Activated CD8-positive, alpha-beta memory T cell treated with anti-CD3 and anti-CD28 coated beads for 24 hours (primary cell): ENCODE measurements at places on chromosomes 5 and 9.

DNA sequence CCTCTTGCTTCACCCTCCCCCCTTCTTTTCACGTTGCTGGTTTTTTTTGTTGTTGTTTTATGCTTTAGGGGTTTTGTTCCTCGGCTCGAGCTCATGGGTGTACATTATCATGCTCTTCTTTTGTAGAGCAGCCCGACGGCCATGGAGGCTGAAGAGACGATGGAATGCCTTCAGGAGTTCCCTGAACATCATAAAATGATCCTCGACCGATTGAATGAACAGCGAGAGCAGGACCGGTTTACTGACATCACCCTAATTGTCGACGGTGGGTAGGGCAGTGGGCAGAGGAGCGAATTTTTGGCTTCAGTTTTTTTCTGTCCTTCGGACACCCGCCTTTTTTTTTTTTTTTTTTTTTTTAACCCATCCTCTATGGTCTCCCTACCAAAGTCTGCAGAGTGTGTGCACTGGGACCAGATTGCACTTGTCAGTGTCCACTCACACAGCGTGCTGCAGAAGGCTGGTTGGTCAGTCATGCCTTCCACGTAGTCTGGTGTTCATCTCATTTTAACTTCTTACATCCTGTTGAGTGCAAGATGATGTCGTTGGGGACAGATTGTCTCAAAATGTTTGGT, 1.3 kb downstream of the ZNF131 start:
- DNase-seq: no peak

GRCh38 chr5:154947778-154948177, 6.9 kb downstream of the MRPL22 start:
- DNase-seq: no peak

- no peak for DNase-seq
Measured at GRCh38 chr5:137262818-137263217, 236.3 kb downstream of the SPOCK1 start.

DNA sequence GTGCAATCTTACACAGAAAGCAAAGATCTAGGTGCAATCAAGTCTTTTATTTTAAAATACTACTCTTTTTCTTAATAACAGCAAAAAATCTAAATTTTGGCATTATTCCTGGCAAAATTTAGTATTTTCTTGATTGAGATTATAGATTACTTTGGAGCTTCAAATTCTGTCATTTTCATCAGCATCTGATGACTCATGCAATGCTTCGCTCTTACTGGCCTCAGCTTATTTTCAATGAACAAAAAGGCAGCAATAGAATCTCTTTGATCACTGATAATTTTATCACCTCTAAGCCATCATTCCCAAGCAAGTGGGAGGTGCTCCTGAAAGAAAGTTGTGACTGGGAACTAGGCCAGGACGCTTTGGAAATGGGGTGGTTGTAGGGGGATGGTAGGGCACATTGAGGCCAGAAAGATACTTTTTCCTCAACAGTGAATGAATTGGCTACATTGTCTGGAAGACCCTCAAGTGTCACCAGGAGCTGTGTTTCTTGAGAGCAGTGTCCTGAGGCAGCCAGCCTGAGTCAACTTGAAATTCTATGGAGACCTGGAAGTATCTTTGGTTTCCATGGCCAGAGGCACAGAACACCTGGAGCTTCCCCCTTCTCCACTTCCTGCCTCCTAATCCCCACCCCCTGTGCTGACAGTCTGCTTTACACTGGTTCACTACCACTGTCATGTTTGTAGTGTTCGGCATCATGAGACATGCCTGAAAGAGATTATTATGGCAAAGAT, 46.9 kb upstream of the APC start:
- no peak for DNase-seq

- DNase-seq: no peak
Measured at GRCh38 chr5:52998552-52999313, 9.6 kb downstream of the ITGA2 start.

- DNase-seq: no peak
Measured at GRCh38 chr9:71685394-71685793, 82.9 kb downstream of the CEMIP2 start.

DNA sequence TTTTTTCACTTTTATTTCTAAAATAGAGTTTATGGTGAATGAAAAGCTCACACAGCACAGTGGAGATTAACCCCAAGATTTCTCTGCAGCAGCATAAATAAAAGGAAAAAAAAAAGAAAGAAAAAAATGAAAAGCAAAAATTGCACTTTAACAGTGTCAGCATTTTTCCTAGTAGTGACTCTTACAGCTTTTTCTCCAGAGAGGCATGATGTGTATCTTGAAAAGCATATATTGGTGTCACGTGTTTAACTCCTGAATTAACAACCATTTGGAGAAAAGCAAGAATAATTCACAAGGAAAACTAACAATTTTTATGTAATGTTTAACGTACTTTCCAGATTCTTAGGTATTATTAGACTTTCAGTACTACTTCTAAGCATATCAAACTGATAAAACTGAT, 67.9 kb downstream of the ADGRV1 start:
- no peak for DNase-seq

DNA sequence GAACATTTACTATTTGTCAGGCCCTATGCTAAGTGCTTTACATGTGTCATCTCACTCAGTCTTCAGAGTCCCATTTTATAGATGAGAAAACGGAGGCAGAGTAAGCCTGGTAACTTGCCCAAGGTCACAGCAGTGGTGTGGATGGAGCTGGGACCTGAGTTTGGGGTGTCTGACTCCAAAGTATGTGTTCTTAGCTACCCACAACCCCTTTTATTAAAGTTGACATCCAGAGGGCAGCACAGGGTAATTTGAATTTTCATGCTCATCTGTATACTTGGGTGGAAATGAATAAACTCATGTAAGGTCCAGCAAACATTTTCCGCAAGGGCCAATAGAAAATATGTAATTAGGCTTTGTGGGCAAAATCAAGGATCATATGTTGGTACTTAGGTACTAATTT, 93.4 kb upstream of the SLC25A48 start:
- no peak for DNase-seq

DNA sequence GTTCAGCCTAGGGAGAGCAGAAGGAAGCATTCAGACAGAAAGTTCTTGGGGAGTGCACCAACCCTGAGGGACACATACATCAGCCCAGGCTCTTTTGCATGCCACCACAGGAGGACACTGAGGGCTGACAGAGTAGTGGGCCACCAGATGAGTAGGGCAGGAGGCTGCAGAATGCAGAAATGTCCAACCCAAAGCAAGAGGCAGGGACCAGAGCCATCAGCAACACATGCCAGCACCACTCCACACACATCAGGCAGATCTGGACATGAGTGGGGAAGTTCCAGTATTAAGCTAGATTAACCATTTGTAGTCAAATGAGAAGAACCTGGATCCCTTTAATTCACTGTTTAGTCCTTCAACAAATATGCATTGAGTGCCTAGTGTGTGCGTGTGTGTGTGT, 35.7 kb upstream of the OTULINL start:
- no peak for DNase-seq

GRCh38 chr5:132788508-132788907, 11.5 kb upstream of the SEPTIN8 start:
- no peak for DNase-seq

DNA sequence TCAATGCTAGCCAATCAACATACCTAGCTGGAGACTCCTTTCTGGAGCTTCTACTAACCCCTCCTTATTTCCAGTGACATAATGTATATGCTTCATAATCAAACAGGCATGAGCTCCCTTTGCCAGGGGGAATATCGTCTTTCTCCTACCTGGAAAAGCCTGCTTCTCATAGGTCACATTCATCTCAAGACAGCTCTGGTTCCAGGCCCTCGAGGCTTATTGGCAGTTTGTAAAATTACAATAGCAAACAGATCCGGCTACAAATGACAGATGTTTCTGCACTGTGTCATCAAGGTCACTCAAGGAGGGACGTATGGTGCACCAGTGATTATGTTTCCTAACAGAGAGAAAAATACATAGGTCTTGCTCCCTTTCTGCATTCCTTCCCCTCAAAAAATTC, 140.0 kb downstream of the SAXO1 start:
- no peak for DNase-seq

- DNase-seq: no peak
Measured at GRCh38 chr9:31535651-31536050, 848.8 kb upstream of the ACO1 start.

- DNase-seq: no peak
Measured at GRCh38 chr9:11471321-11471720, 858.5 kb upstream of the PTPRD start.

GRCh38 chr9:96048104-96048955, 172.8 kb downstream of the ERCC6L2 start:
- peak; percentile 69 for DNase-seq

- peak; percentile 28 for DNase-seq
Measured at GRCh38 chr9:122383992-122384461, 13.2 kb downstream of the PTGS1 start.

DNA sequence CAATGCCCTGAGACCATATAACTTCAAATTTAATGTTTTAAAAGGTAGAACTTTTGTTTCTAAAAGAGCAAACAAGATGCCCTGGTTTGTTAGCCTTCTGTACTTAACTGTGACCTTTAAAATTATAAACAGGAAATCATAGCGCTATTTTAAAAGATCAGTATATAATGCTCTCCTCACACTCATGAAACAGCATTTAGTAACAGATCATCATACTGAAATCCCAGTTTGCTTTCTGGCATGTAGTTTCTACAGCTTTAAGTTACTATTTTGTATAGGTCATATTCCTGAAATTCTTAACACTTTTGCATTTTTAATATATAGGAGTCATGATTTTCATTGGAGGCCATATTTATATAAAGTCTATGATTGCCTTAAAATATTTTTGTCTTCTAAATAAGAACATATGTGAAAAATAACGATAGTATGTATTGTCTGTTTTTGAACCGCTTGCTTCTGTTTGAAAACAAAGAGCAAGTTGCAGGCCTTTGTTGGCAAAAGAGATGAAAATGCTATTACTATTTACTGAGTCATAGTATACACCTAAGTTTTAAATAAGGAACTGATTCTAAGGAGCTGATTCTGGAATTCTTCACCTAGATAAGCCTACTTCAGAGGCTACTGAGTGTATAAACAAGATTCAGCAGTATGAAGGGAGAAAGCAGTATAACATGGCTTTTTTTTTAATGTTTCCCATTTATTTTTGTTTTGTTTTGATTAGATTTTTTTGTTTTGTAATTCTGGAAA, 20.5 kb downstream of the SRFBP1 start:
- DNase-seq: no peak

GRCh38 chr9:121852651-121853616, 201.5 kb downstream of the DAB2IP start:
- no peak for DNase-seq

DNA sequence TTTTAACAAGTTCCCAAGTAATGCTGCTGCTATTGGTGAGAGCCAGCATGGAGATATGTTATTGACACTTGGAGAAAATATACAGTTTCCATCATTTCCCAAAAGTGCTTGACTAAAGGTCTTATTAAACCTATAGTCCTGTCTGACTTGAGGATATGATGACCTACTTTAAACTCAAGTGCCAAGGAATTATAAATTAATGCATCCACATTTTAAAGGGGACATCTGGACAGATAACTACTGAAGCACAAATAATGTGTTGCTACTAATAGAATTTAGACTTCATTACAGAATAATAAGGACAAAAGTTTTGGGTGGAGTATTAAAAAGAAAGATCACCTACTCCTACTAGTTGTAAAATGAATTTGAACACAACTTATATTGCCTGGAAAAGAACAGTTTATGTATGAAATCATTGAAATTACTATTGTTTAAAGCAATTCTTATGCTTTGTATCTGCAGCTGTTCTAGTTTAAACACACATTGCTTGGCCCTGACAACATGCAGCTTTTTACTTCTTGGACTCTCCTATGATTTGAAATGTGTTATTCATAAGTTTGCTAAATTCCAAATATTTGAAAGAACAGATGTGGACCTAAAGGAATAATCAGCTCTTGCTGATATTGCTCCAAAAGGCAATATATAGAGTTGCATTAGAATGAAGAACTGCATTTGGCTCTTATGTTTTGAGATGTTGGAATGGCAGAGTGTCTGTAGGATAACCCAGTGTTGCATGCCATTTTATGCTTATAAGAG, 73.4 kb downstream of the SGCD start:
- no peak for DNase-seq

GRCh38 chr9:124258607-124259157, 933 bp downstream of the NEK6 start:
- DNase-seq: no peak

DNA sequence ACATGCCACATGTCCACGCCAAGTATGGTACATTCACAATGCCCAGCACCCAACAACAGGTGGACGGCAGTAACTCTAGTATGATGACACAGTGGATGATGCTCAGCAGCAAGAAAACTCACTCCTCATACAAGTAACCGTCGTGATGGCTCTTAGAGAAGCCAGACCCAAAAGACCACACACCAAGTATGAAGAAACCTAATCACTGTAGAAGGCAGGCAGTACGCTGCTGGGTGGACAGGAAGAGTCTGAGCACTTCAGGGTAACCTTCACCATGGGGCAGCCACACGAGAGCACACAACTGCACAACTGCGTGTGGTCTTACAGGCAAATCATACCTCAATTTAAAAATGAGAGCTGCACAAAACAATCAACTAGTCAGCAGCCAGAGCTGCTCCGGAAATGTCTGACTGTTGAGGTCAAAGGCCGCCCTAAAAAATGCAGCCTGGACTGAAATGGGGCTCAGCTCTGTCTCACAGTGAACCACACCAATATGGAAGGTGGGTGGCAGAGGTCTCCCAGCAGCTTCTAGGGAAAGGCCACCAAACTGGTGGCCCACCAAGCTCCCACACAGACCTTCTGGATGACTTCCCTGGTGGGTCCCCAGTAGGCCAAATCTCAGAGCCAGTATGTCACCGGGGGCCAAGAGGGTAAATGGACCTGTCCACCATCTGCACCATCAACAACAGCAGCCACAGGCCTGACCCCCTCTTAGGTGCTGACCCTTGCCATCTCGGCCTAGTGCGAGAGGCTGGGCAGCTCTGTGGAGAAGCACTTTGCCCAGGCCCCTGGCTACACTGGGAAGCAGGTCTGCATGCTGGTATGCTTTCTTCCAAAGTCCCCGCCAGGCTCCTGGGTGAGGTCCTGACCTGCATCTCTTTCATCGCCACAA, 17.8 kb downstream of the BICD2 start:
- DNase-seq: no peak

DNA sequence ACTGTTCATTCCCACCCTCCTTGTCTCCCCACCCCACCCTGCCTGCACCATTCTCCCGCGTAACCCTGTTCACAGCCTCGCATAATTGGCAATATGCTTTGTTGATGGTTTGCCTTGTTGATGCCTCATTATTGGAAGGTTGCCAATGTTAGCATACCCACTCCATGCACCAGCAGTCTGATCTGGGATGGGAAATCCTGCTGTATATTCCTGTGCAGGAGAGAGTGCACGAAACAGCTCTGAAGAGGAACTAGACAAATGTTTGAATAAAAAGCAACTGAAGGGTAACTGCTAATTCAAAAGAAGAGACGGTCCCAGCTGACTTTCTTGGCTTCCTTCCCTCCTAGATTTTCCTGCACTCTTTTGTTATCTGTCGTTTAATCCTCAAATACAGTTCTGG, 271.7 kb upstream of the TLE4 start:
- no peak for DNase-seq

GRCh38 chr5:96961053-96961452, 25.2 kb downstream of the LNPEP start:
- no peak for DNase-seq

DNA sequence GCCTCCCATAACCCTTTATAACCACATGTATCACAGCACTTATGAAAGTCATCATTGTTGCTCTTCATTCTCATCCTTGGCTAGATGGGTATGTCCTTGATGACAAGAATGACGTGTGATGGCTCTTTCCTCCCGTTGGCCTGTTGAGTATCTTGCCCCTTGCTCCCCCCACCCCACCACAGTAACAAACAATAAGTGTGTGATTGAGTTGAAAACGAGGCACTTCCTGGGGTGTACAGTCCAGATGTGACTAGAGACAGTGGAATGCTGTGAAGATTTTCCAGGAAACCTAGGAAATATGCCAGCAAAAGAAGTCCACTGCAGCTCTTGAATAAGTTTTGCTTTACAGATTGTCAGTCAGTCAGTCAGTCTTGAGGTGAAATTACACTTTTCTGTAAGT, 262.5 kb downstream of the ELAVL2 start:
- no peak for DNase-seq
